ENCODE measurements at places on chromosomes 16 and 17. TPM values are rescaled to one million over a fixed set of nuclear protein-coding genes. Genes with fewer than 3 reads are reported as not detected.

DNA sequence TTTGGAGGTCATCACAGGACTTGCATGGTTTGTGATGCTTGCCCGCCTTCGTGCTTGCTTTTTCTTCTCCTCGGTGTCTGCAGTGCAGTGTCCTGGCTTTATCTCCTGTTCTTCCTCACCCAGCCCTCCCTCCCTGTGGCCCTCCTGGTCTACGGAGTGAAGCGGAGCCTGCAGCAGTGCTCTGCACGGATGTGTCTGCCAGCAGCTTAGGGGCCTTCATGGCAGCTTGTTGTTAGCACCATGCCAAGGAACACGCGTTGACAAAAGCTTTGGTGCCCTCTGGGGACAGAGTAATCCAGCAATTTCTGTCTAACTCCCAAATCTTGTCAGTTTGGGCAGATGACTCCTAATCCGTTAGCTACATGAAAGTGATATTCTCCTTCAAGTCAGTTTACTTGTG, 9.9 kb downstream of the DHODH start:
- no peak for DNase-seq

DNA sequence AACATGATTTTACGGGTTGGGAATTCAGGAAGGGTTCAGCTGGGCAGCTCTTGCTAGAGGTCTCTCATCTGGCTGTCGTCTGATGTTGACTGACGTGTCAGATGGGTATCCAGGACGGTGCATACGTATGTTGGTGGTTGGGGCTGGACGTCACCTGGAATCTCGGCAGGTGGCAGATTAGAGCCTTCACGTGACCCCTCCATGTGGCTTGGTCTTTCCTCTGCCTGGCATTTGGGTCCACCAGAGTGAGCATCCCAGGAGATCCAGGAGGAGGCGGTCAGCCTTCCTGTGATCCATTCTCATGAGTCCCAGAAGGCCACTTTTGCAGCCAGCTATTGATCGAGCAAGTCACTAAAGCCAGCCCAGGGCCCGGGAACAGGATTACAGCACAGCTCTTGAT, 202.7 kb downstream of the FOXL1 start:
- no peak for DNase-seq

- no peak for DNase-seq
Measured at GRCh38 chr17:51035431-51035830, 85.2 kb downstream of the SPAG9 start.

DNA sequence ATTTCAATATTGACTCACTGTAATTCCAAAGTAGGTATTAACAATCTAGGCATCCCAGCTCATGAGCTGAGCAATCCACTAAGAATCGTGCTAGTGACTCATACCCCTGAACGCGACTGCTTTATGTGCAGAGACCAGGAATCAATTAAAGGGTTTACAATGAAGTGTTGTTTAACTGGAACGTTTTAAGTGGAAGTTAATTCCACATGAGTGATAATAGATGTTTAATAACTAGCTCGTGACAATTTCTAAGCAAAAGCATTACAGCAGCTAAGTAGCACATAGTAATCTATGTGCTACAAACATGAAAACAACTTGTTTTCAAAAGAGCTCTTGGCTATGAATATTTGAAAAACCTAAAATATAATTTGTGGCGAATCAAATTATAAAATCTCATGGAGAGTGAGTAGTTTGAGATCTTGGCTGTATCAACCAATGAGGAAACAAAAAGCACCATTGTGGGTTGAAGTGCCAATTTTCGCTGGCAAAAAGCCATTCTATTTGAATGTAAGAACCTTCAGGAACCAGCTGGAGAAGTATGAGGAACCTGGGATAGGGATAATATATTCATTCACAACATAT, 9.4 kb downstream of the GJC1 start:
- DNase-seq = no peak

- no peak for DNase-seq
Measured at GRCh38 chr16:9153502-9153864, 62.0 kb downstream of the HAPSTR1 start.

DNA sequence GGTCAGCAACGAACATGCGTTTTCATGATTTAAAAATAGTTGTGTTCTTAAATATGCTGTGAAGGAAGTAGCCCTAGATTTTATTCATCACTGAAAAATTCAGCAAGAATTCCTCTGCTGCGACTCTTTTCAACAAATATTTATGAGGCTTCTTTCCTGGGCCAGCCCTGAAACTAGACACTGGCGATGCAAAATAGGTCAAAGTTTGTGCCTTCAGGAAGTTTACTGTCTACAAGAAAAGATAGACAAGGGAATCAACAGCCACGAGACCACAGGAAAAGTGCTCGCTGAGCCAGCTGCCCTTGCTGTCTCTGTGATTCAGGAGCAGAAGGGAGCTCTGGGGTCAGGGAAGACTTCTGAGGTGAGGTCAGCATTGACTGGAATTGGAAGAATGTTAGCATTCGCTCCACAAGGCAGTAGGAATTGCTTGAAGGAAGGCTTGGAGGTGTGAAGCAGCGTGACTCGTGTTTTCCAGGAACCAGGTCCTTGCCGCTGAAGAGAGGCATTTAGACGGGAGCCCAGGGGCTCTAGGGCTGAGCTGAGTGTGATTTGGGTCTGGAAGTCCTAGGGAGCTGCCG, 1.9 kb upstream of the RPL26 start:
- DNase-seq = no peak

DNA sequence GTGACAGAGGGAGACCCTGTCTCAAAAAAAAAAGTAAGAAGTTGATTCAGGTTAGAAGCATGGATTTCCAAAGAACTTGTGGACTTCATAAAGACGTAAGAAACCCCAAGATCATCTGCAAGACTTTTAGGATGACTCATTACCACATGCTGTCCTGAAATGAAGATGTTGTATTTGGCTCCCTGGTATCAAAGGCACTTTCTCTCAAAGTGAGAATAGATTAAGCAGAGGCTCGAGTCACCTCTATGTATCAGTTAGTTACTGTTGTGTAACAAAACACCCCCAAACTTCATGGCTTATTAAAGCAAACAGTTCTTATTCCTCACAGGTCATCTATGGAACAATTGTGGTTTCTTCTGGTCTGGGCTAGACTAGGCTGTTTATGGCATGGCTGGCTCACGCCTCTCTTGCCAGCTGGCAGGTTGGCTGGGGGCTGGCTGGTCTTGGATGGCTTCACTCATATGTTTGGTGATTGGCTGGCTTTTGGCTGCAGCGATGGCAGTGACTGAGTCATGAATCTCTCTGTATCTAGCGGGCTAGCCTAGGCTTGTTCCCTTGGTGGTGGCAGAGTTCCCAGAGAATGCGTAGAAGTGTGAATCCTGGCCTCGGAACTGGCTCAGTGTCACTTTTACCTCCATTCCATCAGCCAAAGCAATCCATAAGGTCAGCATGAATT, 60.4 kb upstream of the MSI2 start:
- no peak for DNase-seq

- DNase-seq = no peak
Measured at GRCh38 chr17:20800146-20800545, 220.6 kb downstream of the CDRT15L2 start.

DNA sequence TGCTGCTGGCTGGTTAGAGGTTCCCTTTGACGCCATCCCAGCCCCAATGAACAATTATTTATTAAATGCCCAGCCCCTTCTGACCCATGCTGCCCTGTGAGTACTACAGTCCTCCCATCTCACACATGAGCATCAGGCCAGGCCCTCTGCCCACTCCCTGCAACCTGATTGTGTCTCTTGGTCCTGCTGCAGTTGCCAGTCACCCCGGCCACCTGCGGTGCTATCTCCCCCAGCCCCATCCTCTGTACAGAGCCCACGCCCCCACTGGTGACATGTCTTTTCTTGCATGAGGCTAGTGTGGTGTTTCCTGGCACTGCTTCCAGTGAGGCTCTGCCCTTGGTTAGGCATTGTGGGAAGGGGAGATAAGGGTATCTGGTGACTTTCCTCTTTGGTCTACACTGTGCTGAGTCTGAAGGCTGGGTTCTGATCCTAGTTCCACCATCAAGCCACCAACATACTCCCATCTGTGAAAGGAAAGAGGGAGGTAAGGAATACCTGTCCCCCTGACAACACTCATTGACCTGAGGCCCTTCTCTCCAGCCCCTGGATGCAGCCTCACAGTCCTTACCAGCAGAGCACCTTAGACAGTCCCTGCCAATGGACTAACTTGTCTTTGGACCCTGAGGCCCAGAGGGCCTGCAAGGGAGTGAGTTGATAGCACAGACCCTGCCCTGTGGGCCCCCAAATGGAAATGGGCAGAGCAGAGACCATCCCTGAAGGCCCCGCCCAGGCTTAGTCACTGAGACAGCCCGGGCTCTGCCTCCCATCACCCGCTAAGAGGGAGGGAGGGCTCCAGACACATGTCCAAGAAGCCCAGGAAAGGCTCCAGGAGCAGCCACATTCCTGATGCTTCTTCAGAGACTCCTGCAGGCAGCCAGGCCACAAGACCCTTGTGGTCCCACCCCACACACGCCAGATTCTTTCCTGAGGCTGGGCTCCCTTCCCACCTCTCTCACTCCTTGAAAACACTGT, 11.3 kb downstream of the CX3CL1 start:
- DNase-seq = no peak

DNA sequence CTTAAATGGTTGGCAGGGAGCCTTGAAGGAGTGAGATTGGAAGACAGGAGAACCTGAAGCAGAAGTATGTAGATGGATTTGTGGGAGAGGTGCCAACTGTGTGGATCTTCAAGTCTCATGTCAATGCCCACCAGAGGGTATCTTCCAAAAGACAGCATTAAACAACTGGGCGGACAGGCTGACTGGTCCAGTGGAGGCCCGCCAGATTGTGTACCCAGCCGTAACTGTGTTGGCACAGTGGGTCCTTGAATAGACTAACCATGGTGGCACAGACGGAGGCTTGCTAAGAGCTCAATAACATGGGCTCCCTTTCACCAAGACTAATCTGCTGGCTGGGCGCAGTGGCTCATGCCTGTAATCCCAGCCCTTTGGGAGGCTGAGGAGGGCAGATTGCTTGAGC, 24.2 kb upstream of the RBBP6 start:
- DNase-seq = no peak

DNA sequence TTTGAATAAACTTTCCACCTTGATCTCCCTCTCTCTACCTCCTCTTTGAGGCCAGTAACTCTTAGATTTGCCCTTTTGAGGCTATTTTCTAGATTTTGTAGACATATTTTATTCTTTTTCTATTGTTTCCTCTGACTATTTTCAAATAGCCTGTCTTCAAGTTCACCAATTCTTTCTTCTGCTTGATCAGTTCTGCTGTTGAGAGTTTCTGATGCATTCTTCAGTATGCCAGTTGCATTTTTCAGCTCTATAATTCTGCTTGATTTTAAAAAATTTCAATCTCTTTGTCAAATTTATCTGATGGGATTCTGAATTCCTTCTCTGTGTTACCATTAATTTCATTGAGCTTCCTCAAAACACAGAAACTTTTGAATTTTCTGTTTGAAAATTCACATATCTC, 257.5 kb downstream of the HAPSTR1 start:
- DNase-seq = no peak

DNA sequence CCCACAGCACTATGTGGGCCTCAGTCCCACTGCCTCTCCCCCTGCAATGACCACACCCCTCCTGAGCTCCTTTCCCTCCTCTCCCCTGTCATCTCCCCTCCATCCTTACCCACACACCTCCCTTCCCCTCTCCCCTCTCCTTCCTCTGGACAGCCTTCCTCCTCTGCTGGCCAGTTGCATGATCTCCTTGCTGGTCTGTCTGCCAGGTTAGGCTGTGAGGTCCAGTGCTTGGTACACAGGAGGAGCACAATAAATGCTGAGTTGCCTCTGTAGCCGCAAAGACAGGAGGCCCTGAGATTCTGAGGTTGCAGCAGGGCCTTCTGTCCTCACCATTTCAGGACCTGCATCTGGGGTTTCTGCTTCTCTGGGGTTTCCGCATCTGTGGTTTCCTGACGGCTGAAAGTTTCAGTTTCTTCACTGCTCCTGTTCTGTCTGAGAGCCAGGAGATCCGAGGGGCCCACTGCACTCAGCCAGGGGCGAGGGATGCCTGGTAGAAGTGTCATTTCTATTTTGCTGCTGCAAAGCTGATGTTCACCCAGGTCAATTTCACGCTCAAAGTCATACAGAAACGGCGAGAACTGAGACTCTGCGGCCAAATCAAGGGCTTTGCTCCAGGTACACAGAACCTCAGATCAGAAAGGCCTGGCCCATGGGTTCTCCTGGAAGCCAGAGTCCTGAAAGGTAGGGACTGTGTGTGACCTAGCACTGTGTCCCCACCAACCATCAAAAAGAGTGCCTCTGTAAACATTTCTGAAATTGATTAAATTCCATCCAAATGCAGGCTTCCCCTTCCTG, 4.6 kb upstream of the SLC12A3 start:
- DNase-seq = no peak

GRCh38 chr16:66563574-66564334, 2.5 kb upstream of the CMTM1 start:
- DNase-seq = no peak

DNA sequence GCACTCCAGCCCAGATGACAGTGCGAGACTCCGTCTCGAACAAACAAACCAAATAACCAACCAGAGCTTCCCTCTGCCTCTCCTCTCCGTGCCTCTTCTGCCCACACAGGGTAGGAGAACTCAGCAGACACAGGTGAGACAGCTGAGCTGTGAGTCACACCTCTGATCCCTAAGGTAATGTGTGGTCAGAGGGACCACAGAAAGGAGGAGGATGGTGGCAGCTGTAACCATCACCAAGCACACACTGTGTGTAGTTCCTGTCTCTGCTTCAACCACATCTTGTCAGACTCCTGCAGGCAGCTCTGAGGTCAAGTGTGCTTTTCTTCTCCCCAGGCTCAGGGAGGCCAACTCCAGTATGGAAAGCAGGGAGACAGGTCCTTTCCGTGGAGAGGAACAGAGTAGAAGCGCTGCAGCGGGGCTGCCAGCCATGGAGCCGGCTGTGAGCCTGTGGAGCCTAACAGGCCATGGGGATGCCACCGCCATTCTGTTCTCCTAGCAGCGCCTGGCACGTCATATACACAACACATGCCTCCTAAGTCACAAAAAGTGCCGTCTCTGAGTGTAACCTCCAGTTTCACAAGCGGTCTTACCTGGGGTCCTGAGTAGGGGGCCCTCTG, 7.1 kb downstream of the NUDT16L1 start:
- no peak for DNase-seq

DNA sequence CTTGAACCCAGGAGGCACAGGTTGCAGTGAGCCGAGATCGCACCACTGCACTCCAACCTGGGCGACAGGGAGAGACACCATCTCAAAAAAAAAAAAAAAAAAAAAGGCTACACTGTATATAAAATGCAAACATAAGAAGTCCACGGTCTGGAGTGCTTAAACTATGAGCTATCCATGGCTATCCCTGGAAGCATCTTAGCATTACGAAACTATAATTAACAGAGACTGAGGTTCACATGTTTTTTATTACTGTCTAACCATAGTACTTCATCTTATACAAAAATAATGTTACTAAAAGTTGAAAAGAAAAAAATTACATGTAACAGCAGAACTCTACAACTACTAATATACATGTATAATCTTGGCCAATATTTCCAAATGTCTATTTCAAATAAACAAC, 32.8 kb downstream of the HELZ start:
- no peak for DNase-seq

The ACSM2A gene
- not detected for total RNA-seq

The CRHR1 gene
- not detected for total RNA-seq

The LYRM9 gene
- total RNA-seq = 9.5 TPM

The MRM1 gene
- 7.1 TPM for total RNA-seq

The ITGAL gene
- 0.53 TPM for total RNA-seq

The DUS1L gene
- total RNA-seq = 93.8 TPM

The GP1BA gene
- total RNA-seq = not detected

Data from progenitor cell of endocrine pancreas (in vitro differentiated cells).